Activated T-cell treated with anti-CD3 and anti-CD28 coated beads, Interleukin-2, amount 50 U/mL, for 72 hours (primary cell): ENCODE measurements at places on chromosomes 4 and X.

DNA sequence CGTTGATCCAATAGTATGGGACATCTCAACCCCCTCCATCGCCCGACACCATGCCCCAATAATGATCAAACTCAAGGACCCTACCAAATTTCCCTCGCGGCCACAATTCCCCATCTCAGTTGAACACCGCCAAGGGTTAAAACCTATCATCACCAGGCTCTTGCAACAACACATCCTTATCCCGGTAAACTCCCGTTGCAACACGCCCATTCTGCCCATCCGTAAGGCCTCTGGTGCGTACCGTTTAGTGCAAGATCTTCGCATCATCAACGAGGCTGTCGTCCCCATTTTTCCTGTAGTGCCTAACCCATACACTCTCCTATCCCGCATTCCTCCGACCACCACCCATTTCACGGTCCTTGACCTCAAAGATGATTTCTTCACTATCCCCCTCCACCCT lies 960.5 kb downstream of the RPA4 start:
- no peak for DNase-seq

- DNase-seq, result no peak
Observed at GRCh38 chrX:120264341-120264740, 13.7 kb downstream of the ZBTB33 start.

GRCh38 chr4:132865458-132865857 lies 283.6 kb upstream of the PCDH10 start:
- no peak for DNase-seq

- no peak for DNase-seq
Observed at GRCh38 chr4:143763587-143763986, 63.1 kb upstream of the FREM3 start.

GRCh38 chrX:104921584-104922205 lies 298.8 kb downstream of the TEX13A start:
- DNase-seq, result no peak

GRCh38 chrX:40127052-40127451 lies 29.3 kb upstream of the BCOR start:
- DNase-seq, result no peak

DNA sequence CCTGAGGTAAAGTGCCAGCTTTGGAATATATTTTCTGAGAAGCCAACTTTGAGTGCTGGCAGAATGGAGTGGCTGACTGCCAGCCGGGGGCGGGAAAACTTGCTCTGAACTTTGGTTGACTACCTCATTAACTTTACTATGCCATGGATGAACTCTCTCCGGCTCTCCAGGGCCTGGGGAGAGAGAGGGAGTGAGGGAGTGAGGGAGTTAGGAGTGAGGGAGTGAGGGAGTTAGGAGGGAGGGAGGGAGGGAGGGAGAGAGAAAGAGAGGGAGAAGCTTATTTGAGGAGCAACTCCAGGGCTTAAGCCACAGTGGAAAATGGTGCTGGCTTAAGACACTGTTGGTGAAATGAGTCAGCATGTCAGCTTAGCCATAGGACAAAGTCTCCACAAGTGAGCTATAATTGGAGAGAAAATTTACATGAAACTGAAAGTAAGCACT lies 280.9 kb upstream of the RPS6KA3 start:
- no peak for DNase-seq

DNA sequence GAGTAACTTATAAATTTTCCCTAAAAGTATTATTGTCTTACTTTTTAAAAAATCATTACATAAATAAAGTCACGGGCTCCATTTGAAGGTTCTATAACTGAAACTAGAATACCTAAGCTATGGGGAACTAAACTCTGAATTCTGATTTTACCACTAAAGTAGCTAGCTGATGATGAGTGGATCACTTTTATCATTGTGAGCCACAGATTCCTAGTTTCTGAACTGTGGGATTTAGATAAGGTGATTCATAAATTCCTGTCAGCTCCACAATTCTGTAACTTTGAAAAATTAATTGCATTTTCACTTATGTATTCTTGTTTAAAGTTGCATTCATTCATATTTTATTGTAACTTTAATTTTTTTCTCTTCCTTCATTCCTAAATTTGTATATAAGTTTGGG lies 540.9 kb downstream of the GBA3 start:
- DNase-seq, result no peak

GRCh38 chrX:64265265-64265664 lies 34.9 kb upstream of the ASB12 start:
- no peak for DNase-seq

DNA sequence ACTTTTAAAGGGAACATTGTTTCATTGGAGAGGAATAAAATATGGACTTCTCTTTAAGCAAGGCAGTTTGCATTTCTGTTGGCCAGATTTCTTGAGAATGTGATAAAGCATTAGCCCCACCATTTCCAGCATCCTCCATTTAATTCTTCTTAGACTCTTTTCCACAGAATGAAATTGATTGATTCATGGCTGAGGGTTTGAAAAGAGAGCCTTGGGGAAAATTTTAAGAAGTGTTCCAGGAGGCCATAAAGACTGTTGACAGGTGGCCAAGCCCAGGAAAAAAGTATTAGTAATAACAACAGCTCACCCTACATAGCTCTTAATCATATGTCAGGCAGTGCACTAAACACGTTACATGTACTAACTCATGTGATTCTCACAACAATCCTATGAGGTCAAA lies 53.4 kb downstream of the SHROOM3 start:
- DNase-seq, result no peak

GRCh38 chrX:111511477-111511876 lies at the start of gene SERTM2:
SERTM2 (plus strand) TSS chrX:111511645; CDS start chrX:111518858, 7,213 bp downstream.
- no peak for DNase-seq

DNA sequence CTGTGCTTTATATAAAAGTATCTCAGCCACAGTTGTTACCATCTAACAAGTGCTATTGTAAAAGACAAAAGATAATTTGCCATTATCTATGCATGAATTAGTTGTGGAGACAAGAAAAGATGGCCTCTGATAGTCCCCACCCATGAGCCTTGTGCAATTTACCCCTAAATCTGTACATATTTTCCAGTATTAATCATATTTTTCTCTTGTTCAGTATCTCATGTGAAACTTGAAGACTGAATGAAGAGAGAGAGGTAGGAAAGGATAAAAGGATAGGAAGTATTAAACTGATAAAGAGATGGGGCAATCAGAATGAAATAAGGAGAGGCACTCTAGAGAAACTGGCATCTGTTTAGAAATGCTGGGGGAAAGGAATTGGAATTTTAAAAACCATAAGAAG lies 3.7 kb downstream of the MYOZ2 start:
- no peak for DNase-seq

DNA sequence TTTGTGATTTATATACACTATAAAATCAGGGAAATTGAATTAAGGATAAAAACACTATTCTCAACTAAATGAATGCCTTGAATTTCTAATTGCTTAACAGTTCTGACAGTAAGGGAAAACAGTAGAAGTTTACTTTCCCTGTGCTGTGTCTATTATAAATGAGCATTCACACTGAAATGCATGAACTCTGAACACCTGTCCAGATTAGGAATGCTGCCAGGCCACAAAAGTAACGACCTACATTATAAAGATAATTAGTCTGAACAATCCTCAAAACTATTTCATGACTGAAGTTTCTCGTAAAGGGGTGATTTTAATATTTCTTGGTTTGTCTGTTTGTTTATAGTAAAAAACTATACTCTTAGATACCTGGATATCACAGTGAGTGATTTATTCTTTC lies 2.0 kb downstream of the NDST3 start:
- DNase-seq, result no peak

GRCh38 chr4:14636563-14636962 lies 365.7 kb upstream of the CPEB2 start:
- DNase-seq, result no peak

DNA sequence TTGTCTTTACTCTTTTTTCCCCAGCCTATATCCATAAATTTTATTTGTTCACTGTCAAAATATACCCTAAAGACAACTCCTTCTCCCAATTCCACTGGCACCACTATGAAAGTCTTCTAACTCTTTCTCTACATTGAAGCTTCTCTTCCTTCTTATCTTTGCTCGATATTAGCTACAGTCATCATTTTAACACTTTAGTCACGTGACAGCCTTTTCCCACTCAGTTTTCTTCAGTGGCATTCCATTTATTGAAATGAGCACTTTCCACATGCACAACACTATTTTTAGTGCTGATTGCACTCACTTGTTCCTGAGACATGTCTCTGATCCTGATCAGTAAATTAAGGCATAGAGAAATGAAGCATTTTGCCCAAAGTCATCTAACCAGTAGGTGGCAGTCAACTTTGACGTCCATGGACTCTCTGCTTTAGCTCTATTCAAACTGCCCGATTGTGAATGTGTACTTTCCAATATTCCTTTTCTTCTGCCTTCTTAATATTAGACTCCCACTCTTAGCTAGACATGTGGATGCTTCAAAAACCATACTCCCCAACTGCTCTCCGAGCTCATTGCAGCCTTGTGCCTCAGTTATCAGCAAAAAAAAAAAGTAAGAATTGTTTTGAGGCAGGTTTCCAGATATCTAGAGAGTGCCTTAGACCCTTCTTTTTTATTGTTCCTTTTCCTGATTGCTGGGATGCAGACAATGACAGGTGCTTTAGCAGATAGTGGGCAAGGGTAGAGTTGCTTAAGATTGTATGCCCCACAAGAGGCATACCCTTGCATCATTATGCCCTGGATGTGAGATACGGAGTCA lies 394.4 kb upstream of the ADGRL3 start:
- no peak for DNase-seq

DNA sequence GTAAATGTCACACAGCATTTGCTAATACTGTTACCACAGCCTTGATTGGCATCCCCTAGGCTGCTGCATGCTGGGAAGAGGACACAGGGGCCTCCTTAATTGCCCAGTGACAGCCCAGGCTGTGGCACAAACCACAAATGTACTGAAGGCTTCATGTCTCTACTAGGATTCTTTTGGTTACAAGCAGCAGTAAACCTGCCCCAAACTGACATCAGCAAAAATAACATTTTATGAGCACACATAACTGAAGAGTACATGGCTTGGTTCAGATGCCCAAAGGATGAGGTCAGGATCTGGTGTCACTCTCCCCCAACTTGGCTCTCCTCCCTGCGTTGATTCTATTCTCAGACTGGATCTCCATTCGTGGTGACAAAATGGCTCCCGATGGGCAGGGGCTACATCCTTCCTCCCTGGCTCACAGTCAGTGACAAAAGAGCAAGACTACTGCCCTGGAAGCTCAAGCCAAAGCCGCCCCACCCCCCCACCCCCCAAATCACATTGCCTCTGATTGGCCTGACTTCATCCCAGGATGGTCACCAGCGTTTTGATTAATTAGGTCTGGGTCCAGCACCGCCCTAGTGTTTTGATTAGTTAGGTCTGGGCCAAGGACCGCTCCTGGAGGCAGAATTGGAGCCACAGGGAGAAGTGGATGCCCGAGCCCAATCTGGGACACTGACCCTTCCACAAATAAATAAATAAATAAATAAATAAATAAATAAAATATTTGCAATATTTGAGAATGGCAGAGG lies 180.5 kb upstream of the RBPJ start:
- DNase-seq, result no peak

DNA sequence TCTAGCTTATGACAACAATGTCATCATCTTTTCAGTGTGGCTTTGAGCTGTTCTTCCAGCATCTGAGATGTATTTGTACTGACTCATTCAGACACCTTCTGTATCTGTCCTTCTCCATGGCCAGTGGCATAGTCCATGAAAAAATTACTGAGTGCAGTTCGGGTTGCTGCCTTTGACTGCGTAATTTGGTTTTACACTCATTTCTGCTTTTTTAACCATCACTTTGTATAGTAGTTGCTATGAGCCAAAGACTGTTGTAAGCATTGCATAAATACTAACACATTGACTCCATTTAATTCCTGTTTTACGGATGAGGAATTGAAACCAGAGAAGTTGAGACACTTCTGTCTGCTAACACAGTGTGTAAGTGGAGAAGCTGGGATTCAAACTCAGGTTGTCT lies 190.7 kb upstream of the MID1 start:
- no peak for DNase-seq

DNA sequence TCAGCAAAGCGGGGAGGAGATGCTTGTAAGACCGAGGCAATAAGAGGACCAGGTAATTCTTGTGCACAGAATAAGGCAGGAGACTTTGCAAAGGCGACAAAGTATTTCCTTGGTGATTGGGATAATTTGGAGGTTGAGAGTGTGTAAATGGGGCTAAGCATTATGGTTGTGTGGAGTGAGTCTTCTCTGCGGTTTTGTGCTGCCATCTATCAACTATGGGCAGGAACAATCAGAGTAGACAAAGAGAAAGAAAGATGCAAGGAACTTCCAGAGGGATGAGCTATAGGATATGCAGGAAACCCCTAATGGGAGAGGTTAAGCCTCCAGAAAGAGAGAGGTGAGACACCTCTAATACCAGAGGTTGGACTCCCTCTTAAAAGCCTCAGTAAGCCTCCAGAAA lies 339.8 kb downstream of the PAPSS1 start:
- no peak for DNase-seq

DNA sequence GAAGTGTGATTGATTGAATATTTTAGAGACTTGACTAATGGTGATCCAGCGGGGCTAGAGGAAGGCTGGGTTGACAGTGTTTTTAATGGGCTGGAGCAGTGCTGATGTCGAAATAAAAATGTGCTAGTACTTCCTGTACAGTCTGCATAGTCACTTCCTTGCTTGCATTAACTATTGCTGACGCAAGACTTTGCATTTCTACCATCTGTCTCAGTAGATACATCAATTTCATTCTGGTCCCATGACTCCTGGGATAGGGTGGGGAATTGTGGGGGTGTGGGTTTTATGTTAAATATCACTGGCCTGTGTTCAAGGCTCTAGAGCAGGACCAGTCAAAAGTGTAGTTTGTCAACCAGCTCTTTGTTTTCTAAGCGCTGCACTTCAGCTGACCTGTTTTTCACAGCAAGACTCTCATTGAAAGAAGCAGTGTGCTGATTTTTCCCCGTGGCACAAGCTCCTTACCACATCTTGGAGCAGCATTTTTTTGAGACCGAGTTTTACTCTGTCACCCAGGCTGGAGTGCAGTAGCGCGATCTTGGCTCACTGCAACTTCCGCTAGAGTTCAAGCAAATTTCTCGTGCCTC lies 35.2 kb upstream of the PHEX start:
- DNase-seq, result no peak

DNA sequence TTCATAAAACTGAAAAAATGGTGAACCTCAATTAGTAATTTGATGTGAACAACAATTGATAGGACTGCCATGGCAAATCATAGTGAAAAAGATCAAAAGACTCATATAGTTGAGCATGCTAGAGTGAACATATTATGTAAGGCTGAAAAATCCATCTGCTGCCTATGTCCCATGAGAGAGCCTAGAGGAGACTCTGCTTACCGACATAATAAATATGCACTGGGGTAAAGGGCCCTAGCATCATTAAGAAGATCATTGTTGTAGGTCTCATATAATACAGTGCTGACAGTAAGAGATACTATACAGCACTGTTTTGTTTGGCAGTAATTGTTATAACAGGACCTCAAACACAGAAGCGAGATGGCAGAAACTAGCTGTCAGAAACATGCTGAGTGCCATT lies 229.0 kb downstream of the PABPC4L start:
- DNase-seq, result no peak

- DNase-seq, result no peak
Observed at GRCh38 chr4:94762326-94762725, 4.6 kb downstream of the BMPR1B start.
